ENCODE measurements at places on chromosomes 2 and 18.

DNA sequence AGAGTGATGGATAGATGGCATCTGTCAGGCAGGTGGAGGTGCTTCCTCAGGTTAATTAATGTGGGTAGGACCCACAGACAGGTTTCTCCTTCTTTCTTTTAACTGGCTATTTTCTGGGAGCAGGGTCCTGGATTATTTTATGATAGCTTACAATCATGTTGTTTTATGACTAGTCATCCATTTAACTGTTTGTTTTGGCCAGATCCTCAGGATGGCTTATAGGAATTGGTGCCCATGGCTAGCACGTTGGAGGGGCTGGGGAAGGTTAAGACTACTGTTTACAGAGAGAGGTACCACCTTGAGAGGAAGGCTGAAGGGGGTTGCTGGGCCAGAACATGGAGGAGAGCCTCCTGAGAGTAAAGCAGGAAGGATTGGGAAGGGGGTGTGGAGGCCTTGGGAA, 78.0 kb upstream of the MGAT5 start:
- H3K4me3 ChIP-seq = no peak overlapping the region
- H3K27me3 ChIP-seq = no peaks in the 10 kb centered on the region
- H3K27ac ChIP-seq = peak overlapping the region; percentile 2
- no peaks in the 10 kb centered on the region for H3K36me3 ChIP-seq

- H3K4me3 ChIP-seq = no peak overlapping the region
- H3K27me3 ChIP-seq = no peaks in the 10 kb centered on the region
- no peak for DNase-seq
- peaks cover 4% of the 10 kb centered on the region for H3K4me1 ChIP-seq
- no peak overlapping the region for H3K27ac ChIP-seq
Measured at GRCh38 chr18:27793013-27793785, 383.7 kb downstream of the CDH2 start.

GRCh38 chr2:137969418-137969765, 5.1 kb downstream of the HNMT start:
- no peak overlapping the region for H3K4me3 ChIP-seq
- H3K4me1 ChIP-seq = peaks cover 23% of the 10 kb centered on the region
- no peak for DNase-seq

DNA sequence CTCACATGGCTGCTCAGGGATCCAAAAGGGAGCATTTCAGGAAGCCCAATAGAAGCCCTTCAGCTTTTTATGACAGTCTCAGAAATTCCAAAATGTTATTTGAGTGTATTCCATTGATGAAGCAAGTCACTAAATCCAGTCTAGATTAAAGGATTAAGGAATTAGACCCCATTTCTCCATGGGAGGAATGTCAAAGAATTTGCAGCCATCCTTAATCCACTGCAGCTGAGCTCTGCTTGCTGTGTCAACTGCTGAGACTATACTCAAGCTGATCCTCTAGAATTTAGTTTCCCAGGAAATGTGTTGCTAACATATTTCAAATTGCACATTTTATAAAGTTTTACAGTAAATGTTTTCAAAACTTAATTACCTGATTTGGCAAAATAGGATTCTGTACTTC, 28.4 kb upstream of the C2orf69 start:
- no peak overlapping the region for H3K4me3 ChIP-seq
- no peaks in the 10 kb centered on the region for H3K36me3 ChIP-seq
- no peak for DNase-seq
- H3K27me3 ChIP-seq = peaks cover 7% of the 10 kb centered on the region

GRCh38 chr2:25592766-25593292, 80.5 kb downstream of the DTNB start:
- no peaks in the 10 kb centered on the region for H3K27me3 ChIP-seq
- DNase-seq = no peak
- peaks cover 13% of the 10 kb centered on the region for H3K4me1 ChIP-seq
- H3K4me3 ChIP-seq = no peak overlapping the region
- H3K27ac ChIP-seq = no peak overlapping the region

- DNase-seq = no peak
- peaks cover 2% of the 10 kb centered on the region for H3K27me3 ChIP-seq
- H3K27ac ChIP-seq = no peak overlapping the region
- no peaks in the 10 kb centered on the region for H3K36me3 ChIP-seq
- no peaks in the 10 kb centered on the region for H3K4me1 ChIP-seq
Measured at GRCh38 chr2:154670083-154670482, 28.4 kb upstream of the KCNJ3 start.

- no peaks in the 10 kb centered on the region for H3K27me3 ChIP-seq
- peaks cover 3% of the 10 kb centered on the region for H3K36me3 ChIP-seq
- DNase-seq = no peak
- no peak overlapping the region for H3K27ac ChIP-seq
- peaks cover 6% of the 10 kb centered on the region for H3K4me1 ChIP-seq
- H3K4me3 ChIP-seq = peak overlapping the region; percentile 91
Measured at GRCh38 chr2:185862657-185863398, 124.2 kb downstream of the FSIP2 start.
